Central memory CD4-positive, alpha-beta T cell (primary cell): ENCODE measurements at places on chromosomes 5 and 9.

DNA sequence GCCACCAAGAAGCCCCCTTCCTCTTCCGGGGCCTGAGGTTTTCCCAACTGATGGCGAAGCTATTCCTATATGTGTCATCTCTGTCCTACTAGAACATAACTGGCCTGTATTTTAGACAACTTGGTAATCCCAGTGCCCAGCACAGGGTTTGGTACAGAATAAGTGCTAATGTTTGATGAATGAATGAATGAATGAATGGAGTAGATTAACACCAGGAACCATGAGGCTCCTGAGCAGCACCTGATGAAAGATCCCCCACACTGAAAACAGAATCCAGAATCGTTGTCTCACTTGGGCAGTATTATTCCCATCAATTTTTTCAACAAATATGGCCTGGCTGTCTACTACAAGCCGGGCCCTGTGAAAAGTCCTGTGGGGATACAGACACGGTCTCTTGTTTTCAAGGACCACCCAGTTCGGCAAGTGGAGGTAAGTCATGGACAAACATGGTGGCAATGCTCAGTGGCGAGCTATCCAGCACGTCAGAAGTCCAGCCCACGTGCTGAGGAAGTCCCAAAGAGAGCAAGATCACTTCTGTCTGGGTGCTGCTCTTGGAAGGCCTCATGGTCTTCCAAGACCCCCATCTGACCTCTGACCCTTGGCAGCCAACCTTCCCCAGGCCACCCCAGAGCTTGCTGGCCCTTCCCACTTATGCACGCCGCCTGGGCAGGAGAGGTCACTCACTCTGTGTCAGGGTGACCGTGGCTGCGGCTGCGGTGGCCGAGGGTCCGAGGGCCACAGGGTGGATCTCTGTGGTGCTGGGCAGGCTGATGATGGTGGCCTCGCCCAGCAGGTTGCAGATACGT is 1.0 kb downstream of the NAIF1 start:
- no peak for DNase-seq

GRCh38 chr9:88791105-88791805 is 200.0 kb upstream of the S1PR3 start:
- DNase-seq: no peak

DNA sequence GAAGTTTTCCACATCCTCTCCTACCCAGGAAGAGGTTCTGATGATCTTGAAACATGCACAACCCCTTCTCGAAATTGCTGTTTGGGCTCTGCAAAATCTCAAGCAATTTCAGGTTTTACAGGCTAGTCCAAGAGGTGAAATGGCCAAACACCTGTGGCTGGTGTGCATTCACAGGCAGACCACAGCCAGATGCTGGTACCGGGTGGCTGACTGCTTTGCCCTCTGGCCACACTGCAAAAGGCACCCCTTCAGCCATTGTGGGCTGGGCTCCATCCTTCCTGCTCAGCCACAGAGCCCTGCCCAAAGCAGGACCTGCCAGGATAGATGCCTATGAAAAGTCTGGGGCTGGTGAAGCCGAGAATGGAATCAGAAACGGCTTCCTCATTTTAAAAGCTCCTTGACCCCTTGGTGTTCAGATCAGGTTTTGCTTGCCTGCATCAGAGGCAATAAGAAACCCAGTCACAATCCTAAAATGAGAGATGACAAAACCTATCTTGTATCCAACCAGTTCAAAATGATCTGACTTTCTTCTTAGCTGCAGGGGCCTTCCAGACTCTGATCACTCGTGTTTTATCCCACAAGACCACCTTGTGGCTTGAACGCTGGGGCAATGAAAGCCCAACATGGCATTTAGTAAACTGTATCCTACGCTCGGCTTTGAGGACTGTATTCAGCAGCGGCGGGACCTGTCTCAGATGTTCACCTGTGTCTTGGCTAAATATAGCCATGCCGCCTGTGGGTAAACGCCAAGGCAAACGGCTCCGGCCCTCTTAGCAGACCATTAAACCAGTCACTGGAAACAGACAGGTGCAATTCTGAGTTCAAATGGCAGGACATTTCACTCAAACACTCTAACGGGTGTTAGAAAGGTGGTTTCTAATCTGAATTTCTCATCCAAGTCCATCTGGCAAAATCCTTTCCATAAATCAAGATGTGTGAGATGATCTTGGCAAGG is 49.6 kb downstream of the EPB41L4B start:
- no peak for DNase-seq

DNA sequence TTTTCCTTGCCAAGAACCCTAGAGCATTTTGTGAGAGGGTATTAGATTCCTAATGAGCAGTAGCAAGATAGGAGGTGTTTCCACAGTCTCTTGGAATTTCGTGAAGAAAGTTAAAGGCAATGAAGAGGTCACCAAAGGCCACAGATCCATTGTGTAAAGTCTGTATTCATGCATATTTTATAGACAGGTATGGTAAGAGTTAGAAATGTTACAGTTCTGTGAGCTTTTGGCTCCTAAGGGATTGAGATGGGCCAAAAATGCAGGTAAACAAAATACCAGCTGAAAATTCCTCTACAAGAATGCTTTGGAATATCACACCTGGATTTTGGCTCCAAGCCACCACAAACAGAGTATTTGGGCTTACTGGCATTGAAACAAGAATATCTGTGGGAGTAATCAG is 47.4 kb upstream of the FST start:
- no peak for DNase-seq

DNA sequence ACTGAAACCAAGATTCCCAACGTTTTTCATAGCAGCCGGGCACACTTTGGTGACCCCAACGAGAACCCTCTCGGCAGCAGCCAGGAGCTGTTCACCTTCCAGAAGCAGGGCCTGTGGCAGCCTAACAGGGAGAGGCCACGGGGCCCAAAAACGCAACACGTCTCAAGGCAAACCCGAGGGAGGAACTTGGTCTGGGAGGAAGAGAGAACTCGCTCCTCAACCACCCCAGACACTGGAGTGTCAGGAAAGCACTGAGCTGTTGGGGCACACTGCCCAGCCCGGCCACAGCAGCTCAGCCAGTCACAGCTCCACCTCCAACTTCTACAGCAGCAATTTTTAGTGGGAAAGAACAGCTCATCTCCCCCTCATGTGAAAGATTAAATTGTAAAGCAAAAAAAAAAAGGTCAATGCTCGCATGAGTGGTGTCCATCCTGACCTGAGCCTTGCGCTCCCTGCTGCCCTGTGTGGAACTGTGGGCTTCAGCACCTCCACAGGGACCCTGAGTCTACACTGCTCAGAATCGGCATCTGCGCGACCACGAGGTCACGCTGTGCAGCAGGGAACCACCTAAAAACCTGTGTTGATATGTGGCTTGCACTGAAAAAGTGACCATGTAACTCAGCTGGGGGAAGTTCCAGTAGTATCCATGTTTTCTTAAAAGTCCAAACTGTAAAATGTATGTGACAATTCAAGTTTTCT is 55.0 kb downstream of the IPPK start:
- DNase-seq: no peak

GRCh38 chr9:77455312-77455927 is 192.7 kb downstream of the GNA14 start:
- DNase-seq: no peak

GRCh38 chr5:39076101-39076756 is 2.0 kb upstream of the RICTOR start:
- no peak for DNase-seq

- DNase-seq: no peak
These were observed 18.9 kb downstream of the DPYSL3 start for GRCh38 chr5:147490989-147491388.

DNA sequence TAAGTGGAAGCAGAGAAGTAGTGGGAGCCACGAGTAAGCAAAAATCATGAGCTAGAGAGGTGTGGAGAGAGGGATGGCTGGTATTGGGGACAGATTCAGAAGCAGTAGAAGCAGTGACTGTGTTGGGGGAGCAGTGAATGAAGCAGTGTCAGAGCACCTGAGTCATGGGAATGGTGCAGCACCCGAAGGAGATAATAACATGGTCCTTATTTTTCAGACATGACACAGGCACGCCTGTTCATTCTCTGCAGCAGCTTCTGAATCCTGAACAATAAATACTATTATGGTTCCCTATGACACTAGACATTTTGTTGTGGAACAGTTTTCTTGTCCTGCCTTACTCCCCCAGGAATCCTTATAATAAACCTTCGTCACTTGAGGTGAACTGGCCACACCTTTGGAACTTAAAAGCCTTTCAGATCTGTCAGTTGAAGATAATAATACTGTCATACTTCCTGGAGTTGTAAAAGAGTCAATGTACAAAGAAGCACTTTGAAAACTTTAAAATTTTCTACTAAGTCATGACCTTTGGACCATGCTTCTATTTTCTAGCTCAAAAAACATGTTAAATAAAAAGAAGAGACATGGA is 7.0 kb upstream of the RASA1 start:
- DNase-seq: no peak

DNA sequence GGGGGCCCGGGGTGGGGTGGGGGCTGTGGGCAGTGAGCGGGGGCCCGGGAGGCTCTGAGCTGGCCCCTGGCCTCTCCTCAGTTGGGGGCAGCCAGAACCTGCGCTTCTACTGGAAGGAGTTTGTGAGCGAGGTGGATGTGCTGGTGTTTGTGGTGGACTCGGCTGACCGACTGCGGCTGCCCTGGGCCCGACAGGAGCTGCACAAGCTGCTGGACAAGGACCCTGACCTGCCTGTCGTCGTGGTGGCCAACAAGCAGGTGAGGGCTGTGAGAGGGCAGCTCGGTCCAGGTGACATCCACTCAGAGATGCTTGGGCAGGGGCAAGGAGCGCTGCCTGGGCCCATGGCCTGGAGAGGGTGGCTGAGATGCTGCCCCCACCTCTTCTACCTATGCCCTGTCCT is 3.4 kb downstream of the ARL10 start:
- no peak for DNase-seq

- no peak for DNase-seq
These were observed 7.3 kb downstream of the PKD2L2 start for GRCh38 chr5:137896560-137896959.

- DNase-seq: no peak
These were observed 253.2 kb downstream of the CDH18 start for GRCh38 chr5:19734776-19735175.
